ENCODE measurements at places on chromosomes 1 and 21.

DNA sequence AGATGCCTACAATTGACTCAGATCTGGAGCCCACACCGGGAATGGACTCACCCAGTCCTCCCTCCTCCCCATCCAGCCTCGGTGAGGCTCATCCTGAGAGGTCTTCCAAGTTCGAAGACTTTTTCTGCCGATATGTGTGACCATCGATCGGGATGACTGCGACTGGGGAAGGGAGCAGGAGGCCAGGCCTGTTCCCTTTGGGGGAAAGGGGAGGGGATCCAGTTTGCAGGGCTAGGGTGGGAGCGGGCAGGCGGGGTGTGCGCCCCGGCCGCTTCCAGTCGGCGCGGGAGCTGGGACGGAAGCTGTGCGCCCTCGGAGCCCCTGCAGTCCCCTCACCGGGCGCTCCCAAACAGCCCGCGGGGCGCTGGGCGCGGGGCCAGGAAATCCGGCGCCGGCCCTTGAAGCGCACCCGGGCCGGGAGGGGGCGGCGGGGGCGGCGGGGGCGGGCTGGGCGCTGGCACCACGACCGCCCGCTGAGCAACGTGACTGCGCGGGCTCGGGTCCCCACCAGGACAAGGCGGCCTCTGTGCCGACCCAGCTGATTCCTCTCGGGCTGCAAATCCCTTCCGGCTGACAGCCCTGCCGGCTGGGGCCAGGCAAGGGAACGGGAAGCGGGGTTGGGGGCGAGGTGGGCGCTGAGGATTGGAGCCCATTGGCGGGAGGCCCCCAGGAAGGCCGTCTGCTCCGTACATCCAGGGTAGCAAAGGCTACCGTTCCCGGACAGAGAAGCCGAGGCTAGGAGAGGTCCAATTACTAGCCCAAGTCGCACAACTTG lies 103.9 kb downstream of the EBNA1BP2 start:
- DNase-seq = peak; percentile 67

DNA sequence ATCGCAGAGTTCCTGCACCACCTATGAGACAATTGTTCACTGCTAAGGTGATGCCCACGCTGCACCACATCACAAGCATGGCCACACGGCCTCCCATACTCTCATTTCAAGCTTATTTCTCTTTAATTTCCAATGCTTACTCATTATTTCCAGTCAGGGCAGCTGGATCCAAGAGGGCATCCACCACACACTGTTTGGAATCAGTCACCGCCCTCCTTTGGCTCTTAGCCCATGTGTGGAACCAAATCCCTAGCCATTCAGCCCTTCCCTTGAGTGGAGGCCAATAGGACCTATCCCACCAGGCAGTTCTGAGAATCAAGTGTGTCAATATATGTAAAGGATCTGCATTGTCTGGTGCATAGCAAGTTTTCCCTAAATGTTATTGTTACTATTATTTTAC lies 26.3 kb upstream of the PALMD start:
- no peak for DNase-seq

GRCh38 chr1:230807561-230808280 lies 60.5 kb downstream of the CAPN9 start:
- DNase-seq = no peak

GRCh38 chr1:179080866-179081686 lies 794 bp upstream of the TOR3A start:
- DNase-seq = no peak

DNA sequence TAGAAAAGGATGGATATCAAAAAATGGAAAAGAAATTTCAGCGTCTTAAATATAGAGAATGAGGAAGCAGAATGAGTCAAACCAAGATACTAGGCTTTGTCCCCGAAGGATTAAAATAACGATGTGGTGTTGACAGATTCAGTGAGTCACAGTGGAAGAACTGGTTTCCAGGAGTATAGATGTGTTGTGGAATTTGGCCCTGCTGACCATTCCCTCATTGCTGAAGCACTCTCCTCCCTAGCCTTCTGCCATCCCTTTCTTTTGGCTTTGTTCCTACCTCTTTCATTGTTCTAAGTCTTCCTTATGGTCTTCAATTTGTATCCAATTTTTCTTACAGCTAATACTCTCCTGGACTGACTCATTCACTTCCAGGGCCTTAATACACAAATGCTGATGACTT lies 23.1 kb upstream of the USP25 start:
- no peak for DNase-seq

DNA sequence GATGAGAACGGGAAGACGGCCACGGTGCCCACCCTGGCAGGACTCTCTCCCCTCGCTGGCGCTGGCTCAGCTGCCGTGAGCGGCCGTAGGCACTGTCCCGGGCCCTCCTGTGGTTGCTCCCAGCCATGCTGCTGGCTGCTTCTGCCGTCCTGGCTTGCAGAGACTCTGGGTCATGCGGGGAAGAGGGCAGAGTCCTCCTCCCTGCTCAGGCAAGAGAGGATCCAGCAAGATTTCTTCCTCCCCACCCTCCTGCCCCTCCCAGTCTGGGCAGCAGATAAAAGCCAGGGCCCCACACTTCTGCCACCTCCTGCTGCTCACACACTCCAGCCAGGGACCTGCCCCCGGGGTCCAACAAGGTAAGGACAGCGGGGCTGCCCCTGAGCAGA lies 60.1 kb downstream of the AGPAT3 start:
- DNase-seq = no peak

- DNase-seq = no peak
Observed at GRCh38 chr1:193427524-193427923, 241.1 kb upstream of the B3GALT2 start.

DNA sequence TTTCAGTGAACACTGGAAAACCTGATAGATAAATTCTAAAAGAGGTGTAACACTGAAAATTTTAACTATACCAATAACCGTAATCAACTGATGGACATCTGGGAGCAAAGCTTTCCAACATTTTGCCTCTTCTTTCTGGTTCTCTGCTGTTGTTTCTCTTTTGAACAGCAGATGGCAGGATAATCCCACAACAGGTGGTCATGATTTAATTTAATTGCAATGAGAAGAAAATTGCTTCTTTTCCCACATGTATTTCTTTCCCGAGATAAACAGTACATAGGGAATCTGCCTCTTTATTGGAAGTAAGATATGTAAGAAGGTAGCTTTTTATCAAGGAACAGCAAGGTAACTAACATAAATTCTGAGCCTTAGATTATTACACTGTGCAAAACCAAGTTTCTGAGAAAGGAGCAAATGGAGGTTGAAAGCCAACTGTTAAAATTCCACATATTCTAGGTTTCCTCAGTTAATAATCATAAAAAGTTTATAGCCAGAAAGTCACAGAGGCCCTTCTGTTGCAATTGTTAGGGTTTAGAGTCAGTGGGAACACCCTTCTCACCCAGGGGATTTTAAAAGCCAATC lies 72.9 kb downstream of the RPS6KA1 start:
- DNase-seq = peak; percentile 75

GRCh38 chr1:78855258-78855657 lies 151.3 kb downstream of the ADGRL4 start:
- DNase-seq = no peak

DNA sequence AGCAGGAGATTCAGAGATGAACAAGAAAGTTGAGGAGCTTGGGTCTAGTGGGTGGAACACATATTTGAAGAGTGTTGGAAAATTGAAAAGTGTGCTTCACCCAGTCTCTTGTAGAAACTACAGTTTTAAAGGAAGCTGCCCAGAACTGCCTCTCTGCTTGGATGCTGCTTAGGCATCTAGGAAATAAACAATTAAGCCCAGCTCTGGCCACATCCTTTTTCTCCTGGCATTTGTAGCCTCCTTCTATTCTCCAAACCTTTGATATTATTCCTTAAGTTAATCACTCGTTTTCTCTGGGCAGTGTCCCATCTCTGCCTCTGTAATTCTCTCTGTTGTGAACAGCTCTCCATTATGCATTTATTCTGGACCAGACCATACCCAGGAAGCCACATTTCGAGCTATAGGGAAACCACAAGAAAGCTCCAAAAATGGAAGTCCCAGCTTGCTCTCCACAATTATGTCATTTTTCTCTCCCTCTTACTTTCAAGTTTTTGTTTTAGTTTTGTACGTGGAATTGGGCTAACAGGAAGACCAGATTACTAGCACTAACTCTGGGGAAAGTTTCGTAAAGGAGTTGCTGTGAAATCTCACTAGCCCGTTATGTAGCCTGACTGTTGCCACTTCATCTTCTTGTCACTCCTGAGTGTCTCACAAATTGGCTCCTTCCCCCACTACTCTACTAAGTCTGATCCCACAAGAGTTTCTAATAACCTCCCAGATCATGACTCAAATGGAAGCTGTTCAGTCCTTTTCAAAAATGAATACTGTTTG lies 102.2 kb downstream of the NTMT2 start:
- DNase-seq = no peak

DNA sequence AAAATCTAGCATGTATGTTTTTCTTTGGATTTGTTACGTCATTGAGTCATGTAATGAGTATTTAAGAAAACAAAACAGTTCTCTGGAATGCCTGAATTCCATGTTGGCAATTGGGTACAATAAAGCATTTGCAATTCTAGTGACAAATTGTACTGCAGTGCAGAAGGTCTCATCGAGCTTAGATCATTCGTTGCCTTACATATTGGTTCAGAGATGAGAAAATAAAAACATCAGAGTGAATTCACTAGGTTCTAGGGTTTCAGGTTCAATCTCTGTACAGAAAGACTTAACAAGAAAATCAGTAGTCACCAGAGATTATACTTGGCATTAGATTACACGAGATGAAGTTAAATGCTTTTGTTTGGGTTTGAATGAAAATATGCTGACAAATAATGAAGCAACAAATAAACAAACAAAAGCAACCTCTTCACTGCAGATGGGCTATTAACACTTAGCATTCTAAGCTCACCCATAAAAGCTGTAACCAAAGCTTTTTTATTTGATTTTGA lies 124.7 kb downstream of the RYR2 start:
- no peak for DNase-seq

DNA sequence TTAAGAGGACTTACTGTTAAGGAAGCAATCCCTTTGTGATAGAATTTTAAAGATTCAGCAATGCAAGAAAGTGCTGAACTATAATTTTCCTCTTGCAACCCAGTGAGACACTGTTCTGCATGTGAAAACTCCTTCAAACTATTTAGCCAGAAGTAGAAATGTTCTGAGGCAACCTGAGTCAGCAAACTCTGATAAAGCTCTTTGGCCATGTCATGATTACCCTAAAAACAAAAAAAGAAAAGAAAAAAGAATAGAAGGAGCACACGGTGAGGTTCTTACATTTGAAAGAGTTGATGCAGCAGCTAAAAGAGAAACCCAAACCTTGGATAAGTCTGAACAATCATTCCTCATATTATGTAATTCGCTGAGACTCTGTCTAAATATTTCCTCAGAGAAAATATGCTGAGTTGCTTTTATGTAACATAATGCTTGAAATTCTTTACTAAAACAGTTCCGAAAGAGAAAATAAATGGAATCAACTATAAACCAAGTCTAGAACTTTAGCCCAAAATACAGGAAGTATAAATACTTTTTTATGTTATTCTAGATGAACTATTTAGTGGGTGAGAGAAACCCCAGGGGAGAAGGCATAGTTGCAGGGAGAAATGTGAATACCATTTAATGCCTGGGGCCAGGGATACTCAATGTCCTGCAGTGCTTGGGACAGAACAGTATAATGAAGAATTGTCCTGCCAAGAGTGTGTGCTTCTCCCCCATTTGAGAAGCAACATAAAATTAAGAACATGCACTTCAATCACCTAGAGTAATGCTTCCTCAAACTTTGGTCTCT lies 60.0 kb downstream of the INTS7 start:
- no peak for DNase-seq

GRCh38 chr1:203362720-203363025 lies 11.8 kb upstream of the FMOD start:
- DNase-seq = no peak

GRCh38 chr1:100536031-100536430 lies 1.9 kb upstream of the GPR88 start:
- DNase-seq = no peak
